ENCODE measurements at places on chromosomes 3 and 15.

DNA sequence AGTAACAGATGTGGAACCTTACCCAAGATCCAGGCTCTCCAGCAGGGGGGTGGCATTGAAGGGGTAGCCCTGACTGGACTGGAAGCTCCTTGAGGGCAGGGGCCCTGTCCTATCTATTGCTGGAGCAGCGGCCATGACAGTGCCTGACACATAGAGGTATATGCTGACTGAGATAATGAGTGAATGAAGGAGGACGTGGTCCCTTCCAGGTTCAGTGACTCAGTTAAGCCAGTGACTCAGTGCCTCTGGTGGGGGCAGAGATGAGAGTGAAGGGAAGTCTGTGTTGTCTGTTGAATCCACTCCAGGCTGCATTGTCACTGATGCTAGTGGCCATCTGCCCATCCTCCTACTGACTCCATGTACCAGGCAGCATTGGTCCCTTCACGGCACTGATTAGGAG is 13.0 kb upstream of the CTXND1 start:
- no peak for DNase-seq

GRCh38 chr3:192259661-192260060 is 467.7 kb downstream of the FGF12 start:
- no peak for DNase-seq

GRCh38 chr15:47340571-47340920 is 376.8 kb upstream of the SEMA6D start:
- no peak for DNase-seq

- DNase-seq = peak; percentile 40
Measured at GRCh38 chr15:37793851-37794250, 140.6 kb upstream of the TMCO5A start.

GRCh38 chr3:72086042-72086742 is 301.2 kb upstream of the PROK2 start:
- no peak for DNase-seq

DNA sequence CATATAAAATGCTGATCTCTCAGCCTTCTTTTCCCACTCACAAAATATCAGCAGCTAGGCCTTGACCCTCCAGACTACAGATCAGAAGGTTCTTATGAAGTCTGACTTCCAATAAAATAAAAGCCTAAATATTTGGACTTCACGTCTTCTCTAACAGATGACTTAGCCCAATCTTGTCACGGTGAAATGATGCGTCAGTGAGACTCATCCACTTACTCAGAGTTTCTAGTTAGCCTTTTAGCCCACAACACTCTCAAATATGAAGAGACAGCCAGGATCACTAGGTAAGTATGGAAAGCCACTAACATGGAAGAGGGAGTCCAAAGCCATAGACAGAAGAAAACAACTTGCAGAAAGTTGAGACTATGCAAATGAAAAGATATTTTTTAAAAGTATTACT is 601.2 kb downstream of the PYDC2 start:
- no peak for DNase-seq

GRCh38 chr3:49388289-49388820 is 23.4 kb downstream of the RHOA start:
- DNase-seq = no peak

DNA sequence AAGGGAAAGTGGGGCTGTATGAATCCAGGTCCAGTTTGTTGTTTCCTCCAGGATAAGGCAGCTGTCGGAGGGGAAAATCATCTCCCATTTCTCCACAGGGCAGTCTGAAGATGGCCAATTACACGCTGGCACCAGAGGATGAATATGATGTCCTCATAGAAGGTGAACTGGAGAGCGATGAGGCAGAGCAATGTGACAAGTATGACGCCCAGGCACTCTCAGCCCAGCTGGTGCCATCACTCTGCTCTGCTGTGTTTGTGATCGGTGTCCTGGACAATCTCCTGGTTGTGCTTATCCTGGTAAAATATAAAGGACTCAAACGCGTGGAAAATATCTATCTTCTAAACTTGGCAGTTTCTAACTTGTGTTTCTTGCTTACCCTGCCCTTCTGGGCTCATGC is 911 bp downstream of the CCRL2 start:
- DNase-seq = no peak

- peak; percentile 60 for DNase-seq
Measured at GRCh38 chr3:98521897-98522543, 682 bp downstream of the CLDND1 start.

- peak; percentile 78 for DNase-seq
Measured at GRCh38 chr15:72722071-72722696, 36.2 kb downstream of the BBS4 start.

- no peak for DNase-seq
Measured at GRCh38 chr3:102069211-102069662, 219.9 kb downstream of the NFKBIZ start.

GRCh38 chr3:107238787-107239186 is 138.5 kb upstream of the CCDC54 start:
- DNase-seq = no peak

- no peak for DNase-seq
Measured at GRCh38 chr15:41925086-41925608, 31.3 kb upstream of the SPTBN5 start.

GRCh38 chr15:91426412-91426811 is 326.4 kb downstream of the SV2B start:
- DNase-seq = no peak

GRCh38 chr3:29511701-29512100 is 230.8 kb downstream of the RBMS3 start:
- no peak for DNase-seq

- no peak for DNase-seq
Measured at GRCh38 chr15:27179789-27180188, 208.8 kb downstream of the GABRG3 start.
